Activated T-helper 1 cell treated with anti-CD3 and anti-CD28 coated beads, Interleukin-12 subunit alpha, Interleukin-12 subunit beta, Interleukin-2, Interleukin-4 antibody, amounts not matched to agents 30 ng/mL and 10 ng/mL and 1 ng/mL, durations not matched to agents 14 hours and 24 hours and 36 hours (primary cell): ENCODE measurements at places on chromosomes 6 and 20.
A peak's percentile ranks its signal among the peaks of the same experiment; 100 is the strongest.

GRCh38 chr6:149751239-149751638 is 1.7 kb downstream of the PCMT1 start:
- no peaks in the 10 kb centered on the region for H3K27me3 ChIP-seq
- H3K4me3 ChIP-seq = peak overlapping the region; percentile 87
- peaks cover 6% of the 10 kb centered on the region for H3K36me3 ChIP-seq
- no peak overlapping the region for H3K27ac ChIP-seq

- H3K27me3 ChIP-seq = peaks cover 2% of the 10 kb centered on the region
- no peak for DNase-seq
- H3K27ac ChIP-seq = no peak overlapping the region
- no peaks in the 10 kb centered on the region for H3K36me3 ChIP-seq
Measured at GRCh38 chr6:12849809-12850198, 133.2 kb downstream of the PHACTR1 start.

- H3K27me3 ChIP-seq = no peaks in the 10 kb centered on the region
- H3K4me1 ChIP-seq = peaks cover 46% of the 10 kb centered on the region
- no peak overlapping the region for H3K4me3 ChIP-seq
- H3K36me3 ChIP-seq = peaks cover 34% of the 10 kb centered on the region
- DNase-seq = no peak
- no peak overlapping the region for H3K27ac ChIP-seq
Measured at GRCh38 chr6:127786109-127786508, 114.7 kb downstream of the THEMIS start.

DNA sequence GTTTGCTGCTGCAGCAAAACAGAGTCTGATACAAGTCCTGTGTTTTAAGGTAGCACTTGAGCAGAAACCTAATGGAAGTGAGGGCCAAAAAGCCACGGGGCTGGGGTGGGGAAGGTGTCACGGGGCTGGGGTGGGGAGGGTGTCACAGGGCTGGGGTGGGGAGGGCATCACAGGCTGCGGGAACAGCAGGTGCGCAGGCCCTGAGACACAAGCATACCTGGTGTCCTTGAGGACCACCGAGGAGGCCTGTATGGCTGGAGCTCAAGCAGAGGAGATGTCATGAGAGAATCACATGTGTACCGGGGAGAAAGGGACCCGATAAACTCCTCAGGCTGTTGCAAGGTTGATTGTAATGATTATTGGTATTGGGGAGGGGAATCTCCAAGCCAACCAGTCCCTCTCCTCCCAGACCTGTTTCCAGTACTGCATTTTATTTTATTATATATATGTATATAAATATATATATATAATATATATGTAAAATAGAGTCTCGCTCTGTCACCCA is 13.6 kb upstream of the SPO11 start:
- no peaks in the 10 kb centered on the region for H3K27me3 ChIP-seq
- no peak overlapping the region for H3K4me3 ChIP-seq
- no peaks in the 10 kb centered on the region for H3K36me3 ChIP-seq
- no peak overlapping the region for H3K27ac ChIP-seq
- H3K4me1 ChIP-seq = no peaks in the 10 kb centered on the region

DNA sequence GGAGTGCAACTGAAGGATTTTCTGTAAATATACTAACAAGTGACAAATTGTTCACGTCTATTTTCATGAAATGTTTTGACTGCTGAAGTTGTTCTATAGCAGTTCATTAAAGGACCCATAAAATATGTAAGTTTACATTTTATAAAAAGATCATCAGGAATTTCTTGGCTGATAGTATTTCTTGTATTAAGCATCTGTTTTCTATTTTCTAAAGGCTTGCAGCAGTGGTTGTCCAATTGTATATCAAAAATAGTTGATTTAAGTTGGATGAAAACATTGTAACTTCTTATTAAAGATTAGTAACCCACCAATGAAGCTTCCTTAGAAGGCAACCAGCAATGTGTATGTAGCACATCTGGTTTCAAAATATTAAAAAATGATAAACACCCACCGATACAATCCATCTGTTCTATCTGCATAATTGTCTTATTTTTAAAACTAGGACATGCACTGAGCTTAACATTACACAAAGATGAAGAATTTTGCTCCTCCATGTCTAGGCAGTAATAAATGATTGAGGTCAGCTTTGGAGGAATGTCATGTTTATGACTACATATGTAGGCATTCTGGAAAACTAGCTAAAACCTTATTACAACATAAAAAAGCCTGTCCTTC is 301.3 kb upstream of the TCF21 start:
- H3K27ac ChIP-seq = no peak overlapping the region
- H3K4me3 ChIP-seq = no peak overlapping the region
- H3K4me1 ChIP-seq = no peaks in the 10 kb centered on the region

- H3K36me3 ChIP-seq = no peaks in the 10 kb centered on the region
- H3K4me3 ChIP-seq = no peak overlapping the region
- peak; percentile 3 for DNase-seq
- H3K27me3 ChIP-seq = no peaks in the 10 kb centered on the region
- H3K4me1 ChIP-seq = peaks cover 47% of the 10 kb centered on the region
Measured at GRCh38 chr6:21164768-21165326, 428.7 kb upstream of the SOX4 start.

DNA sequence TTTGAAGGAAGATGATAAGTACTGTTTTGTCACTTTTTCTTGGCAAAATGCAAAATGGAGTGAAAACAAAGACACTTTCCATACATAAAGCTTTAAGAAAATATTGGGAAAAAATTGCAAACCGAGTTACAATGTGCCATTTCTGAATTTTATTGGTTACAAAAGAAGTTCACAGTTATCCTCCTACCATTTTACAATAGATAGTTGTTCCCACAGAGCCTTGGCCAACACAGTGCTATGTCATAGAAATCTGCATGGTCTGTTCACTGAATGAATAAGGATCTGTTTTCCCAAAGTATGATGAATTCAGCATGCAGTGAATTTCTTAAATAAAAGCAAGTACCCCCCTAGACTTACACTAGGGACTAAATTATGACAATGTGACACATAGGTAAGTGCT is 268.2 kb upstream of the POU3F2 start:
- H3K4me1 ChIP-seq = no peaks in the 10 kb centered on the region
- no peaks in the 10 kb centered on the region for H3K36me3 ChIP-seq
- no peak for DNase-seq
- no peak overlapping the region for H3K27ac ChIP-seq

DNA sequence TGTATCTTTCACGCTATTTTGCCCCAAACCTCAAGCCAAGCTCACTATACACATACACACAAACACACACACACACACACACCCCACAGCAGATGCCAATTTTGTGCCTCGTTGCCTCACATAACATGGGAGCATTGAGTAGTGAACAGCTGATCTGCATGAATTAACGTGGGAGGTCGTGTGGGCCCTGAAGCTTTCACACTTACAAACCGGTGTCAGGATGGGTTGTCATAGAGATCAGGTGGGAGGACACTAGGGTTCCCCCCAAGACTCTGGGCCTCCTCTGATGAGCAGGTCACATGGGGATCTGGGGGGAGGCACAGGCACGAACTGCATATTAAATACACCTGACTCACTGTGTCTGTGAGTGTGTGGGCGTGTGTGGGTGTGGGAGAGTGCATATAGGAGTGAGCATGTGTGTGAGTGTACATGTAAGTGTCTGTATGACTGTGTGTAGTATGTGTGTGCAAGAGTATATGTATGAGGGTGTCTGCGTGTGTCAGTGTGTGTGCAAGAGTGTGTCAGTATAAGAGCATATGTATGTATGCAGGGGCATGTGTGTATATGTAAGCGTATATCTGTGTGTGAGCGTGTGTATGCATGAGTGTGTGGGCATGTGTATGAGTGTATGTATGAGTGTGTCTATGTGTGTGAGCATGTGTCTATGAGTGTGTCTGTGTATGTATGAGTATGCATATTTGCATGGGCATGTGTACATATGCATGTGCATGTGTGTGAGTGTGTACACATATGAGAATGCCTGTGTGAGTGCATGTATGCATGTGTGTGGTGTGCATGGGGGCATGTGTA is 370.4 kb downstream of the PREX1 start:
- no peak overlapping the region for H3K4me3 ChIP-seq
- no peak overlapping the region for H3K27ac ChIP-seq
- DNase-seq = no peak
- peaks cover 8% of the 10 kb centered on the region for H3K27me3 ChIP-seq
- H3K36me3 ChIP-seq = no peaks in the 10 kb centered on the region

DNA sequence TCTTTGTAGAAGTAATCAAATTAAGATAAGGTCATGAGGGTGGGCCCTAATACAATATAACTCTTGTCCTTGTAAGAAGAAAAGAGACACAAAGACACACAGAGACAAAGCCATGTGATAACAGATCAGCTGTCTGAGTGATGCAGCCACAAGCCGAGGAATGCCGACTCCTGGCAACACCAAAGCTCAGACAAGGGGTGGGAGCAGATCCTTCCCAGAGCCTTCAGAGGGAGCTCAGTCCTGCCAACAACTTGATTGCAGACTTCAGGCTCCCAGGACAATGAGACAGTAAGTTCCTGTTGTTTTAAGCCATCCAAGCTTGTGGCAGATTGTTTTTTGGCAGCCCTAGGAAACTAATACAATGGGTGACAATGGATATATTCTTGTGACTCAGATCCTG is 325.0 kb upstream of the AGPAT4 start:
- DNase-seq = no peak
- H3K4me3 ChIP-seq = no peak overlapping the region

GRCh38 chr20:5188736-5189135 is 61.9 kb downstream of the CDS2 start:
- H3K4me1 ChIP-seq = peaks cover 20% of the 10 kb centered on the region
- no peak for DNase-seq
- H3K27me3 ChIP-seq = no peaks in the 10 kb centered on the region
- H3K27ac ChIP-seq = no peak overlapping the region
- H3K4me3 ChIP-seq = no peak overlapping the region
